Activated CD4-positive, alpha-beta T cell treated with anti-CD3 and anti-CD28 coated beads for 36 hours (primary cell): ENCODE measurements at places on chromosomes 4 and X. TPM values are rescaled to one million over a fixed set of nuclear protein-coding genes. Genes with fewer than 3 reads are reported as not detected.

The LIMCH1 gene
- not detected for total RNA-seq

The CSAG2 gene
- 0.23 TPM for total RNA-seq

DNA sequence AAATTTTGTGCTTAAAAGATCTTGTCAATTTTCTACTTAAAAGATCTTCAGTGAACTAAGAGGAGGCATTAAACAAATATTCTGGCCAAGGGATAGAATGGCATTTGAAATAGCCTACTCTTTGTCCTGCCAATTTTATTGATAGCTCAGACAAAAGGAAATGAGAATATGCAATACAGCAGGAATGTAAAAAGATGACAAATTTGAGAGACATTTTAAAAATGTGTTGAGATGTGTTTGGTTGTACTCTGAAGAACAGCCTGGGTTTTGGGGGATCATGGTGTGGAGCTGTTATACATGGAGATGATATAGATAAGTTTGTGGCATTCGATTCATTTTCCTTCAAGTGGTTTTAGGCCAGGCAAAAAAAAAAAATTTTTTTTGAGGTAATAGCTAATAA, 11.6 kb upstream of the MAD2L1 start:
- no peak for DNase-seq
- H3K4me3 ChIP-seq, result no peak overlapping the region
- no peaks in the 10 kb centered on the region for H3K36me3 ChIP-seq

- peaks cover 2% of the 10 kb centered on the region for H3K27me3 ChIP-seq
- H3K4me1 ChIP-seq, result no peaks in the 10 kb centered on the region
- no peak overlapping the region for H3K4me3 ChIP-seq
- no peak for DNase-seq
Measured at GRCh38 chr4:169090484-169091215, 80.6 kb upstream of the CBR4 start.
